NCI-H446 (cell line): ENCODE measurements at places on chromosomes 3 and 15.

DNA sequence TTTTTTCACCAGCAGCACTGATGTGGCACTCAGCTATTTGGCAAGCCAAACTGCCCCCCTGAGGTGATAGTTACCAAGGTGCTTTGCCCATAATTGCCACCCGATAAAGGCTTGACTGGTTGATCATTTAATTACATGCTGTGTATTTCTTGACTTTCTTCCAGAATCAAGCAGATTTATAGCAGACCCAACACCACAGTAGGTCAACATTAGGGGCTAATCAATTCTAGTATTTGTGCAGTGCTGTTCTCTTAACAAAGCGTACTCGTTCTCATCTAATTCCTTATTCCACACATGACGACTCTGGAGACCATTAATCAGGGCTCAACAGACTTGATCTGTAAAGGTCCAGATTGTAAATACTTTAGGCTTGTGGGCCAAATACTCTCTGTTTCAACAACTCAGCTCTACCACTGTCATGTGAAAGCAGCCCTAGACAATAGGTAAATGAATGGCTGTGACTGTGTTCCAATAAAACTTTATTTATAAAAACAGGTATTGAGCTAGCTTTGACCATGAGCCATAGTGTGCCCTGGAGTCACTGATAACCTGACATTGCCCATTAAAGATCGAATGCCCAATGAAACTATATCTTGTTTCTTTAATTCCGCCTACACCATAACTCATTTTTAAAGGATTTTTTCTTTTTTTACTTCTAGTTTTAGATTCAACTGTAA, 119.1 kb upstream of the TMC3 start:
- peak; percentile 71 for DNase-seq

DNA sequence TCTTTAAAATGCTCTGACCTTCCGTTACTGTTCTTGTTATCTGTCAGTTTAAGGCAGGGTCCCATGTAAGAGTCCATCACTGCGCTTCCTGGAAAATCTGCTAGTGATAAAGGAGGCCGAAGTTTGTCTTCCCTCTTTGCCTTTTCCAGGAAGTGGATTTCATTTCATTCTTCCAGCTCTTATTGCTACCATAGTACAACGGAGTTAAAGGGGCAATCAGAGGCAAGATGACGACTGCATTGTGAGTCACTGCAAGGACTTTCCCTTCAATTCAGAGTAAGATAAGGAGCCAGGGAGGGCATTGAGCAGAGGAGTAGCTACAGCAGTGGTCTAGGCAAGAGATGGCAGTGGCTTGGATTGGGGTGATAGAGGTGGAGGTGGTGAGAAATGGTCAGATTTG, 17.2 kb upstream of the DET1 start:
- no peak for DNase-seq

DNA sequence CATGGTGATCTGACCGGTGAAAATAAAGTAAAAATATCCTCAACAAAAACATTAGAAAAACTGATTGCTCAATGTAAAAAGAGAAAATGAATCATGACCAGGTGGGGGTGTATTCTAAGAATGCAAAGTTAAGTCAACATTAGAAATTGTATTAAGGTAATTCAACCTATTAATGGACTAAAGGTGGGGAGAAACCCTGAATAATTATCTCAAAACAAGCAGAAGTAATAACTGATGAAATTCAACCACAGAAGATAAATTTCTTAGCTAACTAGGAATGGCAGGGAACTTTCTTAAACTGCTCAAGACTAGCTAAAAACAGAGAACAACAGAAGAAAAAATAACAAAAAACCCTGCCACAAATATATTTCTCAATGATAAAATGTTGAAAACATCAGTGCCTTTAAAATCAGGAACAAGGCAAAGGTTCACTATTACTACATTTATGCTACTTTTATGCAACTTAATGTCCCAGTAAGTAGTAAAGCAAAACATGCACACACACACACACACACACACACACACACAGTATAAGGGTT, 204.4 kb upstream of the THBS1 start:
- no peak for DNase-seq

GRCh38 chr3:150535204-150535603, 11.1 kb downstream of the SERP1 start:
- DNase-seq: no peak
